ENCODE measurements at places on chromosomes 13 and 19. TPM values are rescaled to one million over a fixed set of nuclear protein-coding genes. Genes with fewer than 3 reads are reported as not detected.

The SCN1B gene
- 21.4 TPM for total RNA-seq

The CD33 gene
- 7.7 TPM for total RNA-seq

The LIN37 gene
- 13.3 TPM for total RNA-seq

The CRB3 gene
- not detected for total RNA-seq

The ZSCAN1 gene
- not detected for total RNA-seq

The ZNF836 gene
- total RNA-seq = 15.4 TPM

The RXFP2 gene
- not detected for total RNA-seq

The ACTMAP gene
- total RNA-seq = 6.1 TPM

The CAMSAP3 gene
- not detected for total RNA-seq

DNA sequence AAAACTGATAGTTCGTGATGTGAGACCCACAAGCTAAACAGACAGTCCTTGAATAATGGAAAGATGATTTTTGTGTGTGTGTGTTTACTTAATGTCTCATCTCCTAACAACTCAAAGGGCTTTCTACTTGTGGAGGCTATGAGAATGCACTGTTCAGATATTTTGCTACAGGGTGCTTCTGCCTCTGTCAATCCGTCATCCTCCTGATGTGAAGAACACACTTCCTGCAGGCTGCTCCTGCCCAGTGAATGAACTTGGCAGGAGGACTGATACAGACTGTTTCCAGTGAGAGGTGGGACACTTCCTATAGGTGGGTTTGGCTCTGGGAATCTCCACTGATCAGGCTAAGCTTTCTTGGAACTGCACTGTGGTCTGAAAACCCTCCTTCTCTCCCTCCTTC is 168.4 kb upstream of the STARD13 start:
- DNase-seq = no peak

- DNase-seq = no peak
Measured at GRCh38 chr19:447816-448560, 12.8 kb downstream of the SHC2 start.

GRCh38 chr13:64925727-64926126 is 2304.4 kb downstream of the PCDH9 start:
- DNase-seq = no peak

GRCh38 chr13:78102121-78102677 is 183.6 kb upstream of the EDNRB start:
- peak; percentile 58 for DNase-seq

GRCh38 chr13:97021241-97021640 is 27.0 kb upstream of the OXGR1 start:
- DNase-seq = no peak

DNA sequence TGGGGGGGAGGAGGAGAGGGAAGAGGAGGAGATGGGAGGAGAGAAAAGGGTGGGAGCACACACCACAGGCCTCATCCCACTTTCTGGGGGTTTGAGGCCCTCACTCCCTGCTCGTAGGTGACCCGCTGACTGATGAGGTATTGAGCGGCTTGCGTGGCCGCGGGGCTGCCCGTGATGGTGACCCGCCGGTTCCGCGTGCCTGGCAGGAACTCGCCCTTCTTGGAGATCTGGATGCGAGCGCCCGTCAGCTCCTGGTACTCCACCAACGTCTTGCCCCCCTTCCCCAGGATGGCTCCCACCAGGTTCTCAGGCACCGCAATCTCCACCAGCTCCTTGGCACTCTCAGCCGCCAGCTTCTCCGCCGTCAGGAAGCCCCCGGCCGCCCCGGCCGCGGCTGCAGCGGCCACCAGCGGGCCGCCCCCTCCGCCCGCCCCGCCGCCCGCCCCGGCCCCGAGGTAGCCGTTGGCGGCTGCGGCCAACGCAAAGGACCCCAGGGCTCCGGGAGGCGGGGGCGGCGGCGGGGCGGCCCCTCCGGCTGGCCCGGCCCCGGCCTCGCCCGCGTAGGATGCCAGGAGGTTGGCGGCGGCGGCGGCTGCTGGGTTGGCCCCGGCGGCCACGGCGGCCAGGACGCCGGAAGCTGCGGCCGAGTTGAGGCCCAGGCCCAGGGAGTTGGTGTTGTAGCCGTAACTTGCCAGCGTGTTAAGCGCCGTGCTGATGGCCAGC is 25.4 kb upstream of the NANOS2 start:
- no peak for DNase-seq

- DNase-seq = peak; percentile 82
Measured at GRCh38 chr19:3440082-3440481, 40.2 kb downstream of the SMIM24 start.

- no peak for DNase-seq
Measured at GRCh38 chr19:37992761-37993160, 85.8 kb downstream of the SIPA1L3 start.

GRCh38 chr19:6613711-6614110 is 22.8 kb upstream of the CD70 start:
- DNase-seq = no peak

DNA sequence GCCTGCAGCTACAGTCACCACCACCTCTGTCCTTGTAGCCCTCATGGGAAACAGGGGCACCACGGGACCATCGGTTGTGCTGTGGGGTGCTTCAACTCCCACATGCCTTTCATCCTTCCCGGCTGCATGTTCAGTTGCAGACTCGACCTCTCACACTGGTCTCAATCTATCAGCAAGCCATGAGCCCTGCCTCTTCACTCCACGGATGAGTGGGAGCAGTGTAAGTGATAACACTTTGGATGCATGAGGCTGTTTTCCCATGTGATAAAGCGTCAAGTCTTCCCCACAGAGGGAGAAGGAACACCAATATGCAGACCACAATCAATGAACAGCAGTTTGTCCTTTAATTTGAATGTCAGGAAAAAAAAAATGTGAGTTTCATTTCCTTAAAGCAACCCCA is 12.2 kb downstream of the SERP2 start:
- DNase-seq = no peak

GRCh38 chr13:84865783-84866221 is 933.4 kb downstream of the SLITRK6 start:
- DNase-seq = no peak

DNA sequence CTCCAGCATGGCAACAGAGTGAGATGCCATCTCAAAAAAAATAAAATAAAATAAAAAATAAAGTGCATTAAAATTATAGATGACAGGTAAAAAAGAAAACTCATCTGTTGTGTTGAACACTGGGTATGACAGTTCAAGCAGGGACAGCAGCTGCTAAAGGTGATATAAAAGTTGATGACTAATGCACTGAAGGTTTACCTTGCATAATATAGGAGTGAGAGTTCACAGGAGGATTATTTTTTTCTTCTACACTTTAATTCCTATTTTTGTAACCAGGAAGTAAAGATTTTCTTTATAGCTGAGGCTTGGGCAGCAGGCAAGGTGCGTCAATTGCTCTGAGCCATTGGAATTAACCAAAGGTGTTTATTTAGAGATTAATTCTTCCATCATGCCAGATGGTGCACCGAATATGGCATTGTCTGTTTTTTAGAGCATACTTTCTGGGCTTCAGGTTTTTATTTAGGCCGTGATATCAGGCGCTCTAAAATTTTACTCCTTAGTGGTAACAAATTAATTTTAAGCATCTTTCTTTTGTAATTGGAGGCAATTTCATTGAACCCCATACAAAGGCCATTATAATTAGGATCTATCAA is 337.0 kb upstream of the SLC10A2 start:
- no peak for DNase-seq

DNA sequence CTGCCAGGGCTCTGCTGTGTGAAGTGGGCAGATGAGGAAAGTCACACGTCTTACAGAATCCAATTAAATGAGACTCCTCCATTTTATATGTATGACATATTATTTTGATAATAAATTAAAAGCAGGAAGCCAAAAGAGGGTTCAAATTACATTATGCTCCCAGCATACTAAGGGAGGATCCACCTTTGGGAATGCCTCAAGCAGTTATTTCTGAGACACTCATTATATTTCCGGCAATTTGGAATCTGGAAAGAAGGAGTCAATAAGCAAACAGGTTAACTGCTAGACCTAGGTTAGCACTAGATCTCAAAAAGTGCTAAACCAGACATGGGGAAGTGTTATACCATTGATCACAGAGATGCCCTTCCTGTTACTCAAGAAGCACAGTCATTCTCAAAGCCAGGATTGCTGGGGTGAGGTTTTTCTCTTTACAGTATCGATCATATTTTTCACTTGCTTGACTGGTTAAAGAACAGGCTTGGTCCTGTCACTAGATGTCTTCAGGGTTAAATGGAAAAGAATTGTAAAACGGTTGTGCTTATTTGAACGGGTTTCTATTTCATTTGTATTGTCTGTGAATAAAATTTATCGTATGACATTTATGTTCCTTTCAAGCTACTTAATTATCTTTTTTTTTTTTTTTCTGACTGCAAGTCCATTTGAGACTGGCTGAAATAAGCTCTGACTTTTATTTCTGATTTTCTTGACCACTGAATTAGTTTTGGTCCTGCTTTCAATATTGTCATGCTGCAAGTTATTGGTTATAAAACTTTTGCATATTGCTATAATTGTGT is 523.2 kb downstream of the KLF12 start:
- DNase-seq = no peak

GRCh38 chr13:94716016-94716415 is 3.7 kb upstream of the SOX21 start:
- no peak for DNase-seq

DNA sequence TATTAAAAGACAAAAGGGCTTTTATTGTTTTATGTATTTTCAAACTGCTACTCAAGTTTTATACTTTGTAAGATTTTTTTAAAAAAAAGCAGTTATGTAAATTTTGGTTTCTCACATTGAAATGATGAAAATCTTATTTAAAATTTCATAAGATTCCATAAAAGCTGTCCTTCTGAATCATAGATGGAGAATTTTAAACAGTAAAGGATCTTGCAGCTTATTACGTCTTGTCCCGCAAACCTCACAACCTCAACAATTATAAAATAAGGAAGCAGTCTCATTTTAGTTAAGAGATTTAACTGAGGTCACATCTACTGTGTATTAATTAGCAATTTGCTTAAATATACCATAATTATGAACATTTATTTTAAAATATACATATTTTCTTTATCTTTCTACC is 581.0 kb upstream of the SPRY2 start:
- DNase-seq = no peak

- DNase-seq = no peak
Measured at GRCh38 chr13:40981949-40982348, 37.2 kb downstream of the ELF1 start.

- no peak for DNase-seq
Measured at GRCh38 chr13:110938662-110939421, 24.0 kb upstream of the ANKRD10 start.

DNA sequence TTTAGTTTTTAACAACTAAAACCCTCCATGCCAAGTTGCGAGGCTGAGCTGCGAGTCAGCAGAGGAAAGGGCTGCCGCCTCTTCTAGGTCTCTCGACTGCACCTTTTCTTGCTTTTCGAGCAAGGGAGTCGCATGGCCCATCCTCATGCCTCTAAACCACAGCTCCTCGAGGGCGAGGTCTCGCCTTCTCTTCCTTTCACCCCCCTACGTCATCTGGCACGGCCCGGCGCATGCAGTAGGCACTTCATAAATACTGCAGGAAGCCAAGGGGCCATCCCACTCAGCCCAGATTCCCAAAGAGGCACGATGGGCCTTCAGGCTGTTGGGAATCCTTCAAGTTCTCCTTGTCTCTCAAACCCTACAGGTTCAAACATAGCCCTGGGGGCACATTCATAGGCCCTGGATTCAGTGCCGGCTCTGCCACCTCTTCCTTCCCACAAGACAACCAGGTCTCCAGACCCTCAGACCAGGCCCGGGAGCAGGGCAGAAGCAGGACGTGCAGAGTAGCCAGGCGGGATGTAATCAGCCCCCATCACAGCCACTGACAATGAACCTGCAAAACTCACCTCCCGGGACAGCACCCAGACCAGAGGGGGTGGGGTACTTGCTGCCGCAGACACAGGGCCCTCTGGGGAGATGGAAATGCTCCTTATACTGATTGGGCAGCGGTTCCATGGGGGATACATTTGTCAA is 41.7 kb downstream of the GGACT start:
- no peak for DNase-seq

DNA sequence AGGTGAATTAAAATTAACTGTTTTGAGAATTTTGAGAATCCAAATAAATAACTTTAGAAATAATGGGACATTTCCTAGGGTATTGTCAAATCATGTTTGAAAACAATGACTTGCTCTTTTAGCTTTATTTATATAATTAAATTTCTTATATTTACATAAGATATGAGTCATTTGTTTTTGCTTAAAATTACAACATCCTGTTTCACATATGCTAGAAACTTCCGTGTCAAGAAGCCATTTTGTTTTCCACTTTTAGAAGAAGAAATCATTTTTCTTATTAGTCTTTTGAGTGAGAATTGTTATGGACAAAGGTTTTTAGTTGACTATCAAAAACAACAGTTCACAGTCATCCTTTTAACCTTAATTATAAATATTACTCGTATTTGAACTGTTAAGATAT is 48.2 kb downstream of the DPY19L3 start:
- no peak for DNase-seq

GRCh38 chr19:49807904-49808675 is 5.0 kb downstream of the FUZ start:
- no peak for DNase-seq

- DNase-seq = no peak
Measured at GRCh38 chr19:38352611-38353010, 17.0 kb downstream of the CATSPERG start.

- peak; percentile 86 for DNase-seq
Measured at GRCh38 chr19:41327576-41328156, 17.7 kb downstream of the CCDC97 start.

DNA sequence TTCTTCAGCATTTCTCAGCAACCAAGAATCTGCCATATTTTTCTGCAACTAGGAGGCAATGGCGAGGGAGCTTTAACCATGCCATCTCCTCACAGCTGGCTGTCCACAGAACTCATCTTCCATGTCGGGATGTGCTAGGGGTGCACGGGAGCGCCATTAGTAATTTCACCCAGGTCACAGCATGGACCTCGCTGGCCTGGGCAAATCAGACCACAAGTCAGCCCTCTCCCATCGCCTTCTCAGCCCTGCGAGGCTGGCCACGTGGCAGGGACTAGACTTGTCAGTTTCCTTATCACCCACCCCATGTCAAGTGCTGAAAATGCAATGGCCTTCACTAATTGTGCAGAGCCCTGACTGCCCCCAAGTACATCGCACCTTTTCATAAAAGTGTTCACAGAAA is 15.7 kb downstream of the COL4A1 start:
- no peak for DNase-seq

DNA sequence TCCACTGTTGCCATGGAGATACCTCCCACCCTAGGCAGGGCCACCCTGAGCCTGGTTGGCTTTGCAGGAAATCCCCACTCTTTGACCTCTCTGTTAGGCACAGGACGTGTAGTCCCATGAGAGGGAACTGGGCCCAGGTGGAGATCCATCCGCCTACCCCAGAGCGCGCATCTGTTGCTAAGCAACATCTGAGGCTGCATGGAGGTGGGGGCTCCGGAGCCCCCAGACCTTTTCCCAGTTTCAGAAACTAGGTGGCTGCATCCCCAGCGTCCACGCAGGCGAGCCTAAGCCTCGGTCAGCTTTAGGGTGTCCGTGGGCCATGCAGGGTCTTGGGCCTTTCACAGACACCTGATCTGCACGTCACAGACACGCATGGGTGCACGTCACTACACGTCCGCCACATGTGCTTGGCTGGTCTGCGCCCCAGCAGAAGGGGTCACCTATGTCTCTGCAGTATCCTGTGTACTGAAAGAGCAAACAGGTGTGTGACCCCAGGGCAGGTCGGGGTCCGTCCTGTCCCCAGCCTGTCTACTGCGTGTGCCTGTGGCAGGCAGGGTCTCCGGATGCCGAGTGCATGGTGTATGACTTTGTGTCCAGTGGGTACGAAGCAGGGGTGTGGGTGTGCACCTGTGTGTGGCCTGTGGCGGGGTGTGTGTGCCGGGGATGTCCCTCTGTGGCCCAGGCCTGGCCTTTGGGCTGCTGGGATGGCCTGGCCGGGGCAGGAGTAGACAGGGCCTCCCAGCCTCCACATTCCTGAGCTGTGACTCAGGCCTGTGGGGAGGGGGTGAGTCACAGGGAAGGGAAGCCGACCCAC is 4.1 kb upstream of the CIRBP start:
- DNase-seq = peak; percentile 93

GRCh38 chr13:49694446-49694845 is 3.2 kb upstream of the EBPL start:
- DNase-seq = no peak
